T follicular helper cell (primary cell): ENCODE measurements at places on chromosomes 1 and 21.

GRCh38 chr1:205743977-205744376, 6.0 kb downstream of the NUCKS1 start:
- no peak for DNase-seq

DNA sequence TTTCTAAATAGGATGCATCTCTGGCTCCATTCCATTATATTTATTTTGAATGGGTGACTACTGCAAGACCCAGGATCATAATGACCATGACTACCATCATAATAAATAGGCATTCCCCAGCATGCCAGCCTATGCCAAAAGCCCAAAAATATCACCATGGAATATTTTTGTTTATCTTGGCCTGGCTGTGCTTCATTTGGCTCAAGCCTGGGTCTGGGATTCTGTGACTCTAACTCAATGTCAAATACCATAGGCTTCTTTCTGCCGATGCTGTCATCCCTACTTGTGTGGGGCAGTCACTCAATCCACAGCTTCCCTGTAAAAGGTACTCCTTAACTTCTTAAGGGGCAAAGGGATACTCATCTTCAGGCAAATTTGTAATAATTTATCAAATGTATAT, 66.6 kb downstream of the DIRAS3 start:
- DNase-seq: no peak

GRCh38 chr1:66140072-66140471, 347.4 kb downstream of the PDE4B start:
- no peak for DNase-seq

DNA sequence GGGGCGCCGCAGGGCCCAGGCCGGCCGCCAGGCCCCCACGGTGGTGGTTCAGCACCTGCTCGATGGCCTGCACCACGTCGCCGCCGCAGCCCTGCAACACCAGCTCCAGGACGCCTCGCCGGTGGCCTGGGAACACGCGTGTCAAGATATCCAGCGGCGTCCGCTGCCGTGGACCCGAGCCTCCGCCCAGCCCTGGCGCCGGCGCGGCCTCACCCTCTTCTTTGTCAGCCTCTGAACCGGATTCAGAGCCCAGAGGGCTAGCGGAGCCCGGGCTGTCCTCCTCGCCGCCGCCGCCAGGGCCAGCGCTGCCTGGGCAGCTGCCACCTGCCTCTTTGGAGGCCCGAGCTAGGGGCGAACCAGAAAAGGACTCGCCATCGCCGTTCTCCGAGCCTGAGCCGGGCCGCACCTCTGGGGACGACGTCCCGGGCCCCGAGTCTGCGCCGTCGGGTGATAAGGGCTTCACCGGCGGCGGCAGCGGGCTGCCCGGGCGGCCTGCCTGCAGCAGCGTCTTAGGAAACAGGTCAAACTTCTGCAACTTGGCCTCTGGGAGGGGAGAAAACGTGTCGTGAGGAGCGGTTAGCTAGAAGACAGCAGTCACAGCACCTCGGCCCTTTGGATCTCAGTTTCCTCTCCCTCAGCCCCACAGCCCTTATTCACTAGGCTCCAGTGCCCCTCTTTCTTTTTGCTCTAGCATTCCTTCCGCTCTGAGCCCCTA, 3.9 kb downstream of the DMRTA2 start:
- DNase-seq: no peak

DNA sequence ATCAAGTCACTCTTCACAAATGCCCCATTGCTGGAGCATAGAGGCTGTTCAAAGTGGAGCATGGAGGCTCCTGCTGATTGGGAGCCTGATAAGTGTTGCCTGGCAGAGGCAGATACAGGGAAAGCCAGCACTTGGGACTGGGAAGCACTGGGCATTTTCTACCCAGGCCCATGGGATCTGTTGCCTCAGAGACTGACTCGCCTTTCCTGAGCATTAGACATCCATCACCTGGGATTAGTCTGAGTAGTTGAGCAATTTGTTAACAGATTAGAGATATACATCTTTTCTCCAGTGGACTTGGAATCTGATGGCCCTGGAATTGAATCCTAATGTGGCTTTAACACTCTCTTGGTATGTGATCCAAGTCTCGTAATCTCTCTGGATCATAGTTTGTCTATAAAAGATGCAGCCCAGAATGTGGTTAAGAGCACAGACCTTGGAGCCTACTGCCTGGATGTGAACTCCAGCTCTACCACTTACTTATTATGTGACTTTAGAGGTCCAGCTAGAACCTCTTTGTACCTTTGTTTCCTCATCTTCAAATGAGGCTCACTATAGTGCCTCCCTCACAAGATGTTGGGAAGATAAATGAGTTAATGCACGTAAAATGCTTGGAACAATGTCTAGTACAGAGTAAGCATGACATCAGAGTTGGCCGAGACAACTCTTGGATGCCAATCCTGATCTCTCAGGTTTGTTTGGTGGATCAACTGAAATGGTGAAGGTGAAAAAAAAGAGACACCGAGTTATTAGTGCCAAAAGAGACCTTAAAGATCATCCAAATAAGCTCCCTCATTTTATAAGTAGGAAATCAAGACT, 38.3 kb upstream of the NRDC start:
- DNase-seq: no peak

DNA sequence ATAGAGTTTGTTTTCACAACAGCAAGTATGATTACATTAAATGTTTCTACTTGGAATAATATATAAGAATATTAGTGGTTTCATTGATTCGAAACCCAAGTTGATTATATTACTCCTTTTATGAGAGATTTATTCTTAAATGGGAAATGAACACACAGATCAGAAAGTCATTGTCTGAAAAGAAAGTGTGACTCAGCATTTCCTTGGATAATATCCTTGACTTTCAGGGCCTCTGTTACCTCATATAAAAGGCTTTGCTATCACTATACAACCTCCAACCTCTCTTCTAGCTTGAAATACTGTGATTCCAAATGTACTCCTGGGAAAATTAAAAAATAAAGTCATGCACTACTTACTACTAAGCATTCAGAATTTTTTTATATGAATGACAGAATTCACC, 295.3 kb upstream of the LYPLAL1 start:
- no peak for DNase-seq

- no peak for DNase-seq
Observed at GRCh38 chr1:12709091-12709491, 6.8 kb upstream of the AADACL3 start.

- no peak for DNase-seq
Observed at GRCh38 chr21:26943921-26944320, 23.0 kb downstream of the ADAMTS5 start.
